ENCODE measurements at places on chromosomes 4 and X.

DNA sequence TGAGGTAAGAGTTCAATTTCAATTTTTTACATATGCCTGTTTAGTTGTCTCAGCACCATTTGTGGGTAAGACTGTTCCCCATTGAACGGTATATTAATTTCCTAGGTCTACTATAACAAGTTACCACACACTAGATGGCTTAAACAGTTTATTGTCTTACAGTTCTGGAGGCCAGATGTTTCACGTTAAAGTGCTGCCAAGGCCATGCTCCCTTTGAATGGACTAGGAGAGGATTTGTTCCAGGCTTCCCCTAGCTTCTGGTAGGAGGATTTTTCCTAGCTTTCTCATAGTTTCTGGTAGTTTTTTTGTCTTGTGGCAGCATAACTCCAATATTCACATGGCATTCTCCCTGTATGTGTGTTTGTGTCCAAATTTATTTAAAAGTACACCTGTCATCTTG is 149.3 kb upstream of the CYSLTR1 start:
- no peak for DNase-seq

GRCh38 chr4:109051054-109051453 is 251.4 kb downstream of the COL25A1 start:
- DNase-seq, result no peak

DNA sequence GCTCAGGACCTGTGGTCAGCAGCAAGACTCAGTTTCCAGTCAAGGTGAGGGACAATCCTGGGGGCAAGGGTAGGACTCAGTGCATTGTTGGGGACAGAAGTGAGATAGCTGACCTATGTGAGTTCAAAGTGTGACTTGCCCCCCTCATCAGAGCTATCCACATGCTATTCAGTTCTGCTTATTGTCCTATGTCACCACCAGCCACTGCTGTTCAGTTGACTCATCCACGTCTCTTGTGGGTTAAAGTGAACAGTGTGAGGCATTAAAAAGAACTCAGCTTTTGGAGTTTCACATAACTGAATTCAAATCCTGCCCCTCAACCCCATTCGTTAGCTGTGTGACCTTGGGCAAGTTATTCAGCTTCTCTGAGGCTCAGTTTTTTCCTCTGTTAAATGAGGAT is 4.4 kb upstream of the APLN start:
- no peak for DNase-seq

GRCh38 chr4:152666946-152667345 is 12.9 kb downstream of the TMEM154 start:
- DNase-seq, result no peak

DNA sequence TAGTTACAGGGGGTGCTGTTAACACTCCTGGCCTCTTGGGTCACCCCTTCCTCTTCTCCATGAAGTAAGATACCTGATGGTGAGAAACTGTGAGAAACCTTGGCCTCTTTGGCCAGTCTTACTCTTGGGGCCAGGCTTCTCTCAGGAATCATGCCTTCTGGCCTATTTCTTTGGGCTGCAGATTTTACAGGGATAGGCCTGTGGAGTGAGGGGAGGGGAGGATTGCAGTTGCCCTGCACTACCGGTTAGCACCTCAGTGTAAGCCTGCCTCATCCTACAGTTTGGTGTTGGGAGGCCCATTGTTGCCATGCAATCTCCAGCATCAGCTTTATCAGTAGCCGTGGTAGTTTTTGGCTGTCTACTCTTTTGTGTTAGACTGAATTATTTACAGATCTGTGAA is 7.6 kb upstream of the PGRMC2 start:
- DNase-seq, result no peak

DNA sequence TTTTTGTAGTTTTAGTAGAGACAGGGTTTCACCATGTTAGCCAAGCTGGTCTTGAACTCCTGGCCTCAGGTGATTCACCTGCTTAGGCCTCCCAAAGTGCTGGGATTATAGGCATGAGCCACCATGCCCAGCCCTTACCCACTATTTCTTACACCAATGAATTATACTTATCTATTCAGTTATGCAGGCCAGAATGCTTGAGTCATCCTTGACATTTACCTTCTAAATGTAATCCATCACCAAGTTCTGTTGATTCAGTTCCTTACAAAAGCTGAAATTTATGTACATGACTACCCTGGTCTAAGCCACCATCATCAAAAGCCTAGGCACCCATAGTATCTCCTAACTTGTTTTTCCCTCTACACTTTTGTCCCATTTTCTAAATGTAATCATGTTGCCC is 585.7 kb downstream of the IL15 start:
- no peak for DNase-seq

DNA sequence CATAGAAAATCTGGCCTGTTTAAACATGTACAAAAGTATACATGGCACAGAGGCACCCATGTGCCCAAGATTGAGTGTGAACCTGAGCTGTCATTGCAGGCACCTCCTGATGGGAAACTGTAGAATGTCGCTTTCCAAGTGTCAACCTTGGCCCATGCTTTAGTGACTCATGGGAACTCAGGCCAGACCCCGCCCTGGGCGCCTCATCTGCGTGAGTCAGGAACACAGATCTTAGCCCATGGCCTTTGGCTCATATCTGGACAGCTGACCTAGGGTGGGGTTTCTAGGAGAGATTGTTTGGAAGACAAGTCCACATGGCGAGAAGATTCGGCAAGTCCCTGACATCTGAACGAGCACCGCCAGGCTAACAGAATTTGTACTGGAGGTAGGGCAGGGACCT is 50.0 kb downstream of the CYTL1 start:
- no peak for DNase-seq

- DNase-seq, result no peak
Measured at GRCh38 chrX:20427173-20427770, 160.6 kb upstream of the RPS6KA3 start.

DNA sequence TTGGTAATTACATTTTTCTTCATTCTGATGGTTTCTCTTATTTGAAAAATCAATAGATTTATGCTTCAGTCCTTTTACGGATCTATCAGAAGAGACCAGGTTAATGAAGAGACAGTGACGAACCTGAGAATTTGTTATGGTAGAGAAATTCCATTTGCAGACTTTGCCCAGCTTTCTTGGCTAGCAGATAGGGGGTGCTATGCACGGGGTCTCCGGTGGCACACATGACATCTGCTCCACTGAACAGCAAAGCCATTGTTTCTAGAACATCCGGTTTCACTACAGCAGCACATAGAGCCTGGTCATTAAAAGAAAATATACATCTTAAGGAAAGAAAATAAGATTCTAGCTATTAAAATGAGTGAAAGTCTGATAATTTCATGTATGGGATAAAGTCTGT is 85.1 kb downstream of the ARAP2 start:
- DNase-seq, result no peak

- DNase-seq, result no peak
Measured at GRCh38 chrX:25206778-25207177, 191.0 kb upstream of the ARX start.
